ENCODE measurements at places on chromosomes 7 and 10. TPM values are rescaled to one million over a fixed set of nuclear protein-coding genes. Genes with fewer than 3 reads are reported as not detected.

The AMZ1 gene
- 0.36 TPM for total RNA-seq

The STEAP2 gene
- not detected for total RNA-seq

The CPVL gene
- not detected for total RNA-seq

The ELN gene
- total RNA-seq, result 0.19 TPM

The TMEM130 gene
- total RNA-seq, result 0.10 TPM

The FAM237B gene
- total RNA-seq, result not detected

The PALS2 gene
- 22.5 TPM for total RNA-seq

The TMEM140 gene
- 8.1 TPM for total RNA-seq

The GOLGA7B gene
- 0.25 TPM for total RNA-seq

The NDUFB2 gene
- total RNA-seq, result 167 TPM

The CALHM1 gene
- not detected for total RNA-seq

The OR2A5 gene
- not detected for total RNA-seq

The NKX6-2 gene
- total RNA-seq, result not detected

The SSC4D gene
- total RNA-seq, result 0.62 TPM
